Retinal pigment epithelial cell (primary cell): ENCODE measurements at places on chromosomes 2 and 18.

GRCh38 chr18:26546170-26546874 lies 2.0 kb downstream of the KCTD1 start:
- DNase-seq, result no peak

DNA sequence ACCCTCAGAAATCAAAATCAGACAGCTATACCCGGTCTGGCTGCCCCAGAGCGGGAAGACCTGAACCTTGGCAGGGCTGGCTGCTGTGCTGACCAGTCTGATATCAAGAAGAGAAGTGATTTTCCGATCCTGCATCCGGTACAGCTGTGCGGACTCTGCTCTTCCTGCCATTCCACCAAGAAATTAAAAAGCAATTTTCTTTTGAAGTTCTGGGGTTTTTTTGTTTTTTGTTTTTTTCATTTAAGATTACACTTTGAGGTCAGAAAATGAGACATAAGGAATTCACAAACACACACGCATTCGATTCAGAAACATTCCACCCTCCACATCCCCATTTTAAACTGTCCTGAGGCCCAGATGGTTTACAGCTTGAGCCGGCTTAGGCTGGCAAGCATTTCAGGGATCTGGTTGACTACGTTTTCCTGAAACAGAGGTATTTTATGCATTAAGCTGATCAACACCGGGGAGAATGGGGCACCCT lies 156.5 kb downstream of the COL6A3 start:
- DNase-seq, result peak; percentile 57

DNA sequence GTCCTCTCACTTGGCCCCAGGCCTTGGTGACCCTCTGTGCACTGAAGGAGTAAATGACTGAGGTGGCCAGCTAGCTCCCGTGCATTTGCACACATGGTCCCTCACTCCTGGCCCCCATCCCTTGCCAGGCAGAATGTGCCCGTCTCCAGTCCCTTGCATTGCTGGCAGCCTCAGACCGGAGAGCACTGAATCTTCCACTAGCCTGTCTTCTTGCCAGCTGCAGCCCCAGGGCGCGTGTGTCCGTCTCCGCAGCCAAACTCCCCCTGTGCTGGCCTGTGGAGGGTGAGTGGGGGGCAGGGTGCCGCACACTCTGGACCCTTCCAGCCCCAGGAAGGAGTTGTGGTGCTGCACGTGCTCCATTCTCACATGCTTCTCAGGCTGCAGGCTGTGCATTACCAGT lies 35.9 kb downstream of the INPP4A start:
- no peak for DNase-seq

DNA sequence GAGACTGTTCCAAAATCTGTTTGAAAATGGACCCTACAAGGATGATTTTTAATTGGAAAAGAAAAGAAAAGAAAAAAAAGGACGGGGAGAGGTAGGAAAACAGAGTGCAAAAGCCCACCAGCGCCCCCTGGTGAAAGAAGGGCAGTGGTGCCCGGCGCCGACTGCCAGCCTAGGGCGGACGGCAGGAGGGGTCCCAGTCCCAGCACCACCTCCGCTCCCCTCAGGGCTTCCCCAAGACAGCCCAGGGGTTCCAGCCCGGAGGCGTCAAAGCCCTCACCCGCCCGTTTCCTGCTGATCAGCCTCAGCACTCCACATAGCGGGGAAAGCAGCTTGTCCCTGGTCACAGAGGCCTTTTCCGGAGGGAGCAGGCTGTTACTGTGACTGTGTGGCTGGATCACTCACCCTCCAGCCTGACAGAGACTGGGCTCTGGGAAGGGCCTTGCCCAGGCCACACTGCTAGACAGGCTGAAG lies 213.9 kb downstream of the TFCP2L1 start:
- DNase-seq, result no peak

- no peak for DNase-seq
Observed at GRCh38 chr18:43405097-43405496, 127.8 kb upstream of the SYT4 start.
